ENCODE measurements at places on chromosomes 11 and 22. TPM values are rescaled to one million over a fixed set of nuclear protein-coding genes. Genes with fewer than 3 reads are reported as not detected.

DNA sequence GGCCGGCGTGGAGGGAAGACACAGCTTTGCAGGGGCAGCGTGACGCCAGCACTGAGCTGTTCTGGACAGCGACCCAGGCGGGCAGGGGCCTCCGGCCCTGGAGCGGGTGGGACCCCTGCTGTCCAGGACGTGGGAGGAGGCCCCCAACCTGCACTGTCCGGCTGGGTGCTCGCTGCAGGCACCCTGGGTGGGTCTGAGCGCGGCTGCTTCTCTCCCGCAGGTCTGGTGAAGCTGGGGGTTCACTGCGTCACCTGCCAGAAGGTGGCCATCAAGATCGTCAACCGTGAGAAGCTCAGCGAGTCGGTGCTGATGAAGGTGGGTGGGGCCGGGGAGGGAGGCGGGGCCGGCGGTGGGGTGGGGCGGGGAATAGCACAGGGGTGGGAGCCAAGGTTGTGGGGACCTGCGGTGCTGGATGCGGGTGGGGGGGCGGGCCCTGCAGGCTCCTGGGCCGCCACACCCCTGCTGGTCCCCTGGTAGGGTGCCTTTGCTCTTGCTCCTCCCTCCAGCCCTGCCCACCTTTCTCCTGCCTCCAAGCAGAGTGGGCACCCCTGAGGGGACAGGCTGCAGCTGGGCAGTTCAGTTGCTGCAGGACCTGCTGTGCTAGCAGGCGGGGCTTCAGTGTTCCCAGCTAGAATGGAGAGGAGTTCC lies 46.2 kb downstream of the BRSK2 start:
- H3K4me3 ChIP-seq, result no peak overlapping the region
- no peaks in the 10 kb centered on the region for H3K36me3 ChIP-seq
- no peak for DNase-seq
- no peaks in the 10 kb centered on the region for H3K27me3 ChIP-seq

GRCh38 chr11:86245369-86246292 lies 1.1 kb downstream of the EED start:
- H3K36me3 ChIP-seq, result no peaks in the 10 kb centered on the region
- no peaks in the 10 kb centered on the region for H3K27me3 ChIP-seq
- peak overlapping the region; percentile 97 for H3K4me3 ChIP-seq
- H3K4me1 ChIP-seq, result peaks cover 25% of the 10 kb centered on the region
- no peak for DNase-seq
- peak overlapping the region; percentile 98 for H3K27ac ChIP-seq

Gene NAALAD2
- polyA plus RNA-seq, result not detected

- H3K27ac ChIP-seq, result no peak overlapping the region
- H3K4me1 ChIP-seq, result no peaks in the 10 kb centered on the region
- no peaks in the 10 kb centered on the region for H3K27me3 ChIP-seq
- DNase-seq, result no peak
- H3K4me3 ChIP-seq, result no peak overlapping the region
- no peaks in the 10 kb centered on the region for H3K36me3 ChIP-seq
Measured at GRCh38 chr11:58640386-58641023, 18.0 kb downstream of the CNTF start.

Gene CNTF
- 0.96 TPM for polyA plus RNA-seq

Gene SLC22A6
- not detected for polyA plus RNA-seq

DNA sequence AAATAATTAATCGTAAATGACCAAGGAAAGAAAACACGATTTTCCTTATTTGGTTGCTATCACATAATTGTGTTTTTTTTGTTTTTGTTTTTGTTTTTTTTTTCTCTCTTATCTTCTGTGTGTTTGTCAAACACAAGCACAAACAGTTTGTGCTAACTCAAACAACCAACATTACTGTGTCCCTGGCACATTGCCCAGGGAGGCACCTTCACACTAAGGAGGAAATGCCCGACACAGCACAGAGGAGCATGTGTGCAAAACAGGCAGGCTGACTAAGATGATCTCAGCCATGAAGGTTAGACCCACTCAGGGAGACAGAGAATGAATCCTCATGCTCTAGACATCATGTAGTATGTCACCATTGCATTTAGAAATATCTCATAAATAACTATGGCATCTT lies 130.1 kb downstream of the SOX6 start:
- no peaks in the 10 kb centered on the region for H3K27me3 ChIP-seq
- H3K4me3 ChIP-seq, result no peak overlapping the region
- H3K27ac ChIP-seq, result no peak overlapping the region
- H3K36me3 ChIP-seq, result no peaks in the 10 kb centered on the region

Gene DLG2
- 0.19 TPM for polyA plus RNA-seq

DNA sequence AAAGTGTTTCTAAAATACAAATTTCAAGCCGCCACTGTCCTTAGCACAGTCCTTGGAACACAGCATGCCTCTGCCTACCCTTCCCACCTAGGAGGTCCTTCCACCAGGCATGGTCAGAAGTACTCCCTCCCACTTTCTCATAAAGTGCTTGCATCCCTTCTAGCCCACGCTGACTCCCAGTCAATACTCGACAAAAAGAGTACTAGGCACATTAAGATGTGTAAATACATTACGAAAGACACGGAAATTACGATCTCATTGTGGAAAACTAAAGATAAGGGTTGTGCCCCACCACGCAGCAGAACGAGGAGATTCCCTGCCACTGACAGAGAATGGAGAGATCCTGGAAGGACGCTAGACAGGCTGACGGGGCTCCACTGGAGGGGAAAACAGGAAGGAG lies 13.5 kb downstream of the CHKA start:
- H3K4me3 ChIP-seq, result no peak overlapping the region
- H3K36me3 ChIP-seq, result no peaks in the 10 kb centered on the region
- no peak overlapping the region for H3K27ac ChIP-seq
- H3K4me1 ChIP-seq, result no peaks in the 10 kb centered on the region
- no peak for DNase-seq

DNA sequence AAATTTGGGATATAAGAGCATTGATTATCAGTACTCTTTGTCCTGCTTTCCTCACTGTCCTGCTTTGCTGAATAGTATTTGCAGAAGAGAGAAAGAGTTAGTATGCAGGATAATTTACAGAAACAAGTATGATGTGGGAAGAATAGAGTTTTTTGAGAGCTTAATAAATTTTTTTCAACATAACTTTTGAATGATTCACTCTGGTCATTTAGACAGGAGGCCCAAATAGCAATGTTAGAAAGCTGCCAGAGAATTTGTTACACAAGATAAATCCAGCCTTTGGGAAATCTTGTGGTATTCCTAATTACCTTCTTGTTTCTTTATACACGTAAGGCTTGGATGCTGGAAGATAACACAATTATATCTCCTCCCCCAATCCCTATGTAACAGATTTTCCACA lies 484.6 kb downstream of the CNTN5 start:
- DNase-seq, result no peak
- no peaks in the 10 kb centered on the region for H3K36me3 ChIP-seq
- H3K27me3 ChIP-seq, result no peaks in the 10 kb centered on the region
- H3K27ac ChIP-seq, result no peak overlapping the region
- H3K4me1 ChIP-seq, result no peaks in the 10 kb centered on the region

DNA sequence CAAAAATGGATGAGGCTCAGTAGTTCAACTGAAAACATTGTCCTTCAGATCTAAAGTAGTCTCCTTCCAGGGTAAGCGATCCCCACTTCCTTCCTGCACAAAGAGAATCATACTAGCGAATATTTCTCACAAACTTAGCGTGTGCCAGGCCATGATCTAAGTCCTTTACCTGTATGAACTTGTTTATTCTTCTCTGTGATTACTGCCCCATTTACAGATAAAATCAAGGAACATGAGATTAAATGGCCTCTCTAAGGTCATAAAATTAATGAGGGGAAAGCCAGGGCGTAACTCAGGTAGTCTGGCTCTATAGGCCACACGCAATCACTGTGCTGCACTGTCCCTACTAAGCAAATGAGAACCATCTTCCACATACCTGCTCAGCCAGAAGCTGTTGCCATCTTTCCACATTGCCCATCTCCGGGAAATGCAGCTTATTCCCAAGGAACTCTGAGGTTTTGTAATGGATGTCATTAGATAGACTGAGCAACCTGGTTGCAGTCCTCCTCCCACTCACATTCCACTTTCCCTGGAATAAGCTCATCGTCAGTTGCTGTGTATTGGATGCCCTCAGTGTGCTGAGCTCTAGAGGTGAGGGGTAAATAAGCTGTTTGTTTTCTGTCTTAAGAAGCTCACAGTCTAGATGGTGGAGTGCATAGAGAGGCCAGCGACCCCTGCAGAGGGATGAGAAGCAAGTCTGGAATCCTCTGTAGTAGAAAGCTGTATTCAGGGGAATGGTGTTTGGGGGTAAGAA lies 146.3 kb downstream of the SNX19 start:
- peaks cover 24% of the 10 kb centered on the region for H3K4me1 ChIP-seq
- no peaks in the 10 kb centered on the region for H3K36me3 ChIP-seq
- no peak overlapping the region for H3K27ac ChIP-seq
- no peaks in the 10 kb centered on the region for H3K27me3 ChIP-seq

DNA sequence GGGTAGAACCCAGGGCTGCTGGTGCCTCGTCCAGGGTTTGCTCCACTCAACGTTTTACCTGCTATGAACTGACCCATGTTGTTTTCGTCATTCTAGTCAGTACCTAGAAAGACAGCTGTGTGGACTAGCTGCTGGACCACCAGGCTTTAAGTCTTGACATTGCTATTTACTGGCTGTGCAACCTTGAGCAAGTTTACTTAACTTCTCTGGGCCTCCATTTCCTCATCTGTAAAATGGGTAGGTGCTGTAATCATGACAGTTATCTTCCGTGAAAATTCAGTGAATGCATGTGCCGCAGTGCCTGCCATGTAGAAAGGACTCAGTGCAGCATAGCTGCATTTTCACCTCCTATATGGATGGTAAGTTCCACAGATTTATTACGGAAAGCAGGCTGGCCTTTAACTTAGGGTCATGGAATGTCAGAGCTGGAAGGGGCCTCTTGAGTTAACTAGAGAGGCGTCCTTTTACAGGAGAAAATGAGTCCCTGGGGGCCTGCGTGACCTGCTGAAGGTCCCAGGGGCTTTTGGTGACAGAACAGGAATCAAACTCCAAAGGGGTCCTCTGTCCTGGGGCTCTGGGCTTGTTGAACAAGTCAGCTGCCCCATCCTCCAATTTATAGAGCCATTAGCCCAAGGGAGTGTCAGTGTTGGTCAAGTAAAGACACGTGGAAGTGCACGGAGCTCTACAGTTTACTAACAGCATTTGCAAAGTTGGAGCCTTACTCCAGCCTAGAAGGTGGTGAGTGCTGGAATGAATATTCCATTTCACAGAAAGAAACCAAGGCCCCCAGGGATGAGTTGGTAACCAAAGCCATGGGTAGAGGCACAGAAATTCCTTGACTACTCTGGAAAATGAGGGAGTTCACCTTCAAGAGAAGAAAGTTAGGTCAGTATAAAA lies 12.0 kb upstream of the MALAT1 start:
- no peak overlapping the region for H3K4me3 ChIP-seq
- H3K36me3 ChIP-seq, result no peaks in the 10 kb centered on the region
- H3K27ac ChIP-seq, result peak overlapping the region; percentile 94
- H3K4me1 ChIP-seq, result peaks cover 75% of the 10 kb centered on the region
- DNase-seq, result no peak
- H3K27me3 ChIP-seq, result no peaks in the 10 kb centered on the region

GRCh38 chr11:64339754-64340408 lies at the start of gene CCDC88B:
Gene CCDC88B (plus strand): TSS chr11:64340204. CDS start chr11:64340267, 63 bp downstream.
- no peak within 1 kb of the TSS for H3K4me3 ChIP-seq
- H3K36me3 ChIP-seq, result no peaks in the 10 kb centered on the region
- no peak within 1 kb of the TSS for H3K27ac ChIP-seq

DNA sequence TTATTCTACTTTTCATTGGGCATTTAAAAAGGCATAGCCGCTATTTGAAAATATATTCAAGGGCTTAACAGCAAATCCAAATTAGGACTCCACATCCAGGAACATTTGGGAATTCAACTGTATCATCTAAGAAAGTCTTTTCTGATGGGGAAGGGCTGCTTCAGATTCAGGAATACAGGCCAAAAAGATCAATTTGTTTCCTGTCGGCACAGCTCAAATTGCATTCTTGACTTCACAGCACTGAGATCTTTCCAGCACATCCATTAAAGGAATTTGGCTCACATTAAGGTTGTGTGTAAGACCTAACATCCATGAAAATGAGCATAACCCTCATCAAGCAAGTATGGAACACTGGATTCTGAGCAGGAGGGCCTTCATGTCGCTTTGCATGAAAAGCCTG lies 1169.5 kb upstream of the CCDC90B start:
- H3K36me3 ChIP-seq, result no peaks in the 10 kb centered on the region
- no peaks in the 10 kb centered on the region for H3K27me3 ChIP-seq
- DNase-seq, result no peak
- no peak overlapping the region for H3K27ac ChIP-seq

GRCh38 chr22:21571679-21572078 lies 4.2 kb downstream of the UBE2L3 start:
- H3K4me3 ChIP-seq, result no peak overlapping the region
- peaks cover 42% of the 10 kb centered on the region for H3K4me1 ChIP-seq
- DNase-seq, result no peak
- no peaks in the 10 kb centered on the region for H3K27me3 ChIP-seq
- H3K36me3 ChIP-seq, result peaks cover 5% of the 10 kb centered on the region
- no peak overlapping the region for H3K27ac ChIP-seq

DNA sequence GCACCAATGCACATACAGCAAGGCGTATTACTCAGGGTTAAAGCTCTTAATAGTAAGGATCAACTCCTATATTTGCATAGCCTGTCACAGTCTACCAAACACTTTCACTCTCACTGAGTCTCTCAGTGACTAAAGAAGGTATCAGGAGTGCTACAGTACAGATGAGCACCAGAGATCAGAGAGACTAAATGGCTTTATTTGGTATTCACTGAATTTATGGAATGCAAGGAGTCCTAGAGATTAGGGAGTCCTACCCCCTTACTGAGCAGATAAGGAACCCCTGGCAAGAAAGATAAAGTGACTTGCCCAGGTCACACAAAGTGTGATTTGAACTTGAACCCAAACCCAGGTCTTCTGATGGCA lies 396.4 kb upstream of the CCDC90B start:
- H3K27ac ChIP-seq, result no peak overlapping the region
- DNase-seq, result no peak
- H3K27me3 ChIP-seq, result peaks cover 4% of the 10 kb centered on the region
- no peak overlapping the region for H3K4me3 ChIP-seq

DNA sequence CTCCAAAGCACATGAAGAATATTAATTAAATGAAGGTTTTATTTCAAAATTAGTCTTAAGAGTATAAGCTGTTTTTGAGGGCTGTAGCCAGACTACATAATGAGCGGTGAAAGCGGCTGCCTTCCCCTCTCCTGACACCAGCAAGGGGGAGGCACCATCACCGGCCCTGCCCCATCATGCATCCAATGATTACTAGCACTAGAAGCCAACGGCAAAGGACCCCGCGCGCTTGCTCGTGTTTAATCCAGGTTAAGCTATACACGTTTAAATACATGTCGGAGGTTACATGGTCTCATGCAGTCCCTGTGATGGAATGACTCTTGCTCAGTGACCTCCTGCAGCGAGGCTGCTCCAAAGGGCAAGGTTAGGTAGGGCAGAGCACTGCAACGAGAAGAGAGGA lies 50.3 kb downstream of the FEZ1 start:
- peaks cover 13% of the 10 kb centered on the region for H3K36me3 ChIP-seq
- no peak overlapping the region for H3K4me3 ChIP-seq
- no peak for DNase-seq

Gene CDC45
- 5.2 TPM for polyA plus RNA-seq

- H3K27me3 ChIP-seq, result no peaks in the 10 kb centered on the region
- no peaks in the 10 kb centered on the region for H3K36me3 ChIP-seq
- no peaks in the 10 kb centered on the region for H3K4me1 ChIP-seq
Measured at GRCh38 chr11:4190098-4190497, 95.5 kb downstream of the RRM1 start.

Gene VPREB1
- not detected for polyA plus RNA-seq

GRCh38 chr11:40029391-40029790 lies 1430.1 kb downstream of the LRRC4C start:
- H3K4me1 ChIP-seq, result no peaks in the 10 kb centered on the region
- no peak overlapping the region for H3K27ac ChIP-seq
- H3K27me3 ChIP-seq, result no peaks in the 10 kb centered on the region
- H3K36me3 ChIP-seq, result no peaks in the 10 kb centered on the region
- no peak overlapping the region for H3K4me3 ChIP-seq

Measured in keratinocyte (primary cell).